Calu3 (cell line): ENCODE measurements at places on chromosomes 7 and 10. TPM values are rescaled to one million over a fixed set of nuclear protein-coding genes. Genes with fewer than 3 reads are reported as not detected.

GRCh38 chr10:16509996-16510395 is 11.7 kb downstream of the C1QL3 start:
- no peaks in the 10 kb centered on the region for H3K36me3 ChIP-seq
- no peak overlapping the region for H3K4me3 ChIP-seq
- no peaks in the 10 kb centered on the region for H3K27me3 ChIP-seq
- no peak overlapping the region for H3K27ac ChIP-seq
- H3K4me1 ChIP-seq: no peaks in the 10 kb centered on the region

Gene COL17A1
- 0.73 and 1.0 TPM in 2 replicates for total RNA-seq

Gene ANKRD61
- 0.47 and 0.59 TPM in 2 replicates for total RNA-seq

Gene LRRD1
- not detected in 2 replicates for total RNA-seq
